ENCODE measurements at places on chromosomes 5 and 9. TPM values are rescaled to one million over a fixed set of nuclear protein-coding genes. Genes with fewer than 3 reads are reported as not detected.

Gene HSPB3
- total RNA-seq, result not detected

Gene APBA1
- total RNA-seq, result 0.13 TPM

Gene CCDC187
- total RNA-seq, result not detected

Gene PPP2R2B
- 4.2 TPM for total RNA-seq

Gene GNA14
- not detected for total RNA-seq

Gene C5orf58
- not detected for total RNA-seq

- peak overlapping the region; percentile 6 for H3K4me3 ChIP-seq
- DNase-seq, result no peak
- H3K36me3 ChIP-seq, result no peaks in the 10 kb centered on the region
- H3K27me3 ChIP-seq, result no peaks in the 10 kb centered on the region
Measured at GRCh38 chr9:110156902-110157301, 51.1 kb downstream of the C9orf152 start.

DNA sequence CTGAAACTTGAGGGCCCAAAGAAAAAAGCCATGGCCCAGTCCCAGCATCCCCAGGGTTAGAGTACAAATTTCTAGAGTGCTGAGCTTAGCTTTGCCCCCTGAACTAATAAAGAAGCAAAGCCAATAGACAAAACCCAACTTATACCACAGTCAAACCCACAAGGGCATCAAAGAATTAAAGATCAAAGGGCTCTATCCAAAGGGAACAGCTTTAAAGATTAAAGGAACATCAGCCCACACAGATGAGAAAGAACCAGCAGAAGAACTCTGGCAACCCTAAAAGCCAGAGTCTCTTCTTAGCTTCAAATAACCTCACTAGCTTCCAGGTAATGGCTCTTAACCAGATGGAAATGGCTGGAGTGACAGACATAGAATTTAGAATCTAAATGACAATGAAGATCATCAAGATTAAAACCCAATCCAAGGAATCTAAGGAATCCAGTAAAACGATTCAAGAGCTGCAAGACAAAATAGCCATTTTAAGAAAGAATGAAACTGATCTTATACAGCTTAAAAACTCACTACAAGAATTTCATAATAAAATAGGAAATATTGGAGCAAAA lies 93.9 kb downstream of the YIPF5 start:
- no peaks in the 10 kb centered on the region for H3K36me3 ChIP-seq
- DNase-seq, result no peak
- no peaks in the 10 kb centered on the region for H3K4me1 ChIP-seq
- H3K27me3 ChIP-seq, result no peaks in the 10 kb centered on the region
- no peak overlapping the region for H3K4me3 ChIP-seq

DNA sequence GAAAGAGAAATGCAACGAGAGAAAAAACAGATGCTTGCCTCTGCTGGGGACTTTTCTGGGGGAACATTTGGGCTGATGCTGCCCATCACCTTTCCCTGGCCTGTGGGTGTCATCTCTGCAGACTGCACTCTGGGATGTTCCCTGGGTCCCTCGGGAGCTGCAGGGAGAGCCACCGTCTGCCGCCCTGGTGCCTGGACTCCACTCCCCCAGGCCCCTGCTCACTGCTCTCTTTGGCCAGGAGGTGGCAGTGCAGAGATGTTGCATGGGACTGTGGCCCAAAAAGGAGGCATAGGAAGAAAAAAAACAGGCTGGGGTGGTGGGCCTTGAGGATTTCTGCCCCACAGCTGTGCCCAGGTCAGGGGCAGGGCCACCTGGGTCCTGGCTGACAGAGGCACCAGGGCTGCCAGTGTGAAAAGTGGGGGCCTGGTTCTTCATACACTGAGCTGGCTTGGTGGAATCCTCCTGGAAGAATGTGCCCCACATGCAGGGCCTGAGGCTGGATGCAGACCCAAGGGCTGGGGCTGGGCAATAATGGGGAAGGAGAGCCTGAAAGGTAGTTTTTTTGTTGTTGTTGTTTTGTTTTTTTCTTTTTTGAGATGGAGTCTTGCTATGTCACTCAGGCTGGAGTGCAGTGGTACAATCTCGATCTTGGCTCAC lies 353.6 kb downstream of the SLIT3 start:
- no peaks in the 10 kb centered on the region for H3K27me3 ChIP-seq
- no peaks in the 10 kb centered on the region for H3K36me3 ChIP-seq
- no peaks in the 10 kb centered on the region for H3K4me1 ChIP-seq
- no peak overlapping the region for H3K27ac ChIP-seq
- H3K4me3 ChIP-seq, result no peak overlapping the region
- no peak for DNase-seq

DNA sequence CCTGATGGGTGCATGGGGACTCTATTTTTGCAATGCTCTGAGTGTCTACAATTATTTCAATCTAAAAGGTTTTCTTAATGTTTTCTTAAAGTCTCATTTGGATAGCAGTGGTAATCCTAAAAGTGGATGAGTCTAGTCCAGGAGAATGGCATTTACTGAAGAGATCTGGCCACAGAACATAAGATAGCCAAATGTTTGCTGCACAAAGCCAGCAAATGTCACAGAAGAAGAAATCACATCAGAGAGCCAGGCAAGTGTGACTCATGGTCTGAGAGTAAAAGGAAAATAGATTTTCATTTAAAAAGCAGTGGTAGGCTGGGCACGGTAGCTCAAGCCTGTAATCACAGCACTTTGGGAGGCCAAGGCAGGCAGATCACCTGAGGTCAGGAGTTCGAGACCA lies 352.7 kb upstream of the GRAMD2B start:
- no peaks in the 10 kb centered on the region for H3K27me3 ChIP-seq
- H3K27ac ChIP-seq, result no peak overlapping the region
- DNase-seq, result no peak

DNA sequence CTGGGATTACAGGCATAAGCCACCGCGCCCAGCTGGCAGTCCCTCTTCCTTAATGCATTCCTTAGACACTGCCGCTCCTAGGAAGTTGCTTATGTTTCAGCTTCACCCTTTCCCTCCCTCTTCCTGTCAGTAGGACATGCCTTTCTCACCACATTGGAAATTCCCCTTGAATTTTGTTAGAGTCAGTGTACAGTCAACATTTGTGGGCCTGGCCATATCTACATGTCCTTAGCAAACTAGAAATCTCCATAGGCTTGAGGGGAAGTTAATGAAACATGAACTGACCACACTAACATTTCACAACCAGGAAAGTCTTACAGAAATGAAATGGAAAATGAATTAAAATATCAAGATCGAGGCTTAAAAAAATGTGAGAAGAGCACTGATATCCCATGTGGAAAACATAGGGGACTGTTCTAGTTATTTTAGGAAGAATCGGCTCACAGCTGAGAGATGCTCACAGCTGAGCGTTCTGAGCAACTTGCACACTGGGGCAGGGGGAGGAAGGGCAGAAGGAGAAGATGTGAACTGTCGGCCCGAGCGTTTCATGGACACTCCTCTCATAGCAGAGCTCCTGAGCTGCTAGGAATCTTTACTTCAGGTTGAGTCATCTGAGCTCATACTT lies 21.1 kb upstream of the LVRN start:
- no peaks in the 10 kb centered on the region for H3K36me3 ChIP-seq
- no peak overlapping the region for H3K4me3 ChIP-seq
- H3K27me3 ChIP-seq, result no peaks in the 10 kb centered on the region
- no peak overlapping the region for H3K27ac ChIP-seq
- no peak for DNase-seq

DNA sequence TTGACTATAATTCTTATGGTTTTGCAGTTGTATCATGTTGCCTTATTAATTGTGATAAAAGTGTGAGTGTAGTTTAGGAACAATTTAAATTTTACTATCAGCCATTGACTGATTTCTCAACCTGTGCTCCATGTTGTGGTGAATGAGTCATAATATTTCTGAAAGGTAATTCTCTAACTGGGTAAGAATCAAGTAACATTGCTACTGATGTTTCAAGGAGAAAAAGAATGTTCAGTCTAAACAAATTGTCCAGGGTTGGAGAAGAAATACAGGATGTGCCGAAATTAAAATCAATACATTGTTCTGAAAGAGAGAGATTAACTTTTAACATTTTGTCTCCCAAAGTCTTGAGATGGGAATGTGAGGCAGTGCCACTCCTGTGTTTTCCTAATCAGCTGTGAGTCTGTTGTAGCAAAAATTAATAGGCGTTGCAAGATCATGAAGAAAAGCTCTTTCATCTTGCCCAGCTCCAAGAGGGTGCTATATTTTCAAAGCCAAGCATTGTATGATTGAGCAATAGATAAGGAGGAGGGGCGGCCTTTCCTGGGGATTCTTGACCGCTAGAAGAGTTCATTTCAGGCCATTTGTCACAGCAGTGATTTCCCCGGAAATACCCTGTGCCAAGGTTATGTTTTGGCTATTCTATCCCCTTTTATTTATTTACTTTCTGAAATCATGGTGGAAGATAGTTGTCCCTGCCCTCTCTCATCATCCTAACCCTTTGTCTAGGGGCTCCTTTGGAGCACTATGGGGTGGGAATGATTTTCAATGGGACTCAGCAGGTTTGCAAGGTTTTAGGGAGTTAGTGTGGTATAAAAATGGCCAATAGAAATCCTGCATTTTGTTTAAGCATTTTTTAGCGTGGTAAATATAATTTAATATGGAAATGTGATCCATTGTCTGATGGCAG lies 151.6 kb downstream of the FOCAD start:
- H3K4me3 ChIP-seq, result no peak overlapping the region
- no peak for DNase-seq
- no peaks in the 10 kb centered on the region for H3K36me3 ChIP-seq
- no peak overlapping the region for H3K27ac ChIP-seq
- H3K4me1 ChIP-seq, result no peaks in the 10 kb centered on the region

- H3K4me1 ChIP-seq, result no peaks in the 10 kb centered on the region
- no peaks in the 10 kb centered on the region for H3K36me3 ChIP-seq
- H3K27ac ChIP-seq, result no peak overlapping the region
- no peak for DNase-seq
Measured at GRCh38 chr5:151721087-151721646, 34.5 kb upstream of the SPARC start.

DNA sequence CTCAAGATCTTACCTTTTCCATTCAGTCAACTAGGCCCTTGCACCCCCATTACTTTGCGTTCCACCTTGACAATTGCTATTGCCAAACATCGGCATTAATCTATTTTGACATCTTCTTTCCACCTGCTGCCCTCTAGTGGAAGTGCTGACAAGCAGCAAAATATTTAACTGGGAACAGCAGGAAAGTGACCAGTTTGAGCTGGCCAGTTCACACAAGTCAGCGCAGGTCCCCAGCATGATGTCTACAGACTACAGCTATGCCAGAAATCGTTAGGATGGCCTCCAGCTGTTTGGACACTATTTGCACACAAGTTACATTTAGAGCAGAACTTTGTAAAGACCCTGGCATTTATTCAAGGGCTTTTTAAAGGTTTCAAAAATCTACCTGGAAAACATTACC lies 160.1 kb downstream of the GHR start:
- no peak overlapping the region for H3K4me3 ChIP-seq
- H3K4me1 ChIP-seq, result no peaks in the 10 kb centered on the region
- H3K36me3 ChIP-seq, result no peaks in the 10 kb centered on the region
- H3K27ac ChIP-seq, result no peak overlapping the region
- H3K27me3 ChIP-seq, result no peaks in the 10 kb centered on the region

- H3K4me1 ChIP-seq, result no peaks in the 10 kb centered on the region
- no peak overlapping the region for H3K27ac ChIP-seq
- no peak for DNase-seq
- no peak overlapping the region for H3K4me3 ChIP-seq
- peaks cover 12% of the 10 kb centered on the region for H3K36me3 ChIP-seq
Measured at GRCh38 chr5:14730881-14731280, 66.4 kb downstream of the OTULIN start.

GRCh38 chr9:123324767-123325183 lies 31.2 kb upstream of the CRB2 start:
- no peak for DNase-seq
- H3K36me3 ChIP-seq, result no peaks in the 10 kb centered on the region
- H3K4me3 ChIP-seq, result no peak overlapping the region
- no peaks in the 10 kb centered on the region for H3K27me3 ChIP-seq
- H3K27ac ChIP-seq, result no peak overlapping the region

GRCh38 chr9:27835746-27836145 lies 262.5 kb upstream of the C9orf72 start:
- no peak overlapping the region for H3K4me3 ChIP-seq
- H3K4me1 ChIP-seq, result no peaks in the 10 kb centered on the region
- no peaks in the 10 kb centered on the region for H3K27me3 ChIP-seq
- no peaks in the 10 kb centered on the region for H3K36me3 ChIP-seq

DNA sequence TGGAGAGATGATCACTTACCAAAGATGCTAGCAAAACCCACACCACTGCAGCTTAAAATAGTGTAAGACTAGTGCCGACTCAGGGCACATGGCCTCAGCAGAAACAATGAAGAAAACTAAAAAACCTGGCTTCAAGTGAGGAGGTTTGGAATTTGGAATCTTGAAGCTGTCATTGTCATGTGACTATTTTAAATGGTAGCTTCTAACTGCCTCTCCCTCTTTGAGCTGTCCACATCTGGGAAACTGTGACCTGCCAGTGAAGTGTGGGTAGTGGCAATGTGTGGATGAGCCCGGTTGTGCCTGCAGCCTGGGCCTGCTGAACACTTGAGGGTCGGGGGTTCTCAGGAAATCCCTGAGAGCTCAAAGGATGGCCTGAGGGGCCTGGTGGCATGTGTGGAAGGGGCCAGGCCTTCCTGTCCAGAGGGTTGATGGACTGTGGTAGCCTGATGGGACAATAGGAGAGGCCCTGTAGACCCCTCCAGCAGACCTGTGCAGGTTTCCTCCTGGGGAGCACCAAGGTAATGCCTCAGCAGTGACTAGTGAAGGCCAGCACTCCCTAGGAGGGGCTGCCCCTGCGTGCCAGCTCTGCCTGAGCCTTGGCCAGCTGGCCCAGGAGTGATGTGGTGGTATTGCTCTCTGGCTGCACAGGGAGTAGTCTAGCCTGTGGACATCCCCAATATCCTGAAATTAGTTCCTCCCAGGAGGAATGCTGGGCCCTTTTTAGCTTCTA lies 13.6 kb downstream of the USP20 start:
- H3K27me3 ChIP-seq, result no peaks in the 10 kb centered on the region
- no peak overlapping the region for H3K4me3 ChIP-seq
- H3K36me3 ChIP-seq, result peaks cover 52% of the 10 kb centered on the region
- H3K4me1 ChIP-seq, result peaks cover 7% of the 10 kb centered on the region
- DNase-seq, result no peak
- no peak overlapping the region for H3K27ac ChIP-seq

DNA sequence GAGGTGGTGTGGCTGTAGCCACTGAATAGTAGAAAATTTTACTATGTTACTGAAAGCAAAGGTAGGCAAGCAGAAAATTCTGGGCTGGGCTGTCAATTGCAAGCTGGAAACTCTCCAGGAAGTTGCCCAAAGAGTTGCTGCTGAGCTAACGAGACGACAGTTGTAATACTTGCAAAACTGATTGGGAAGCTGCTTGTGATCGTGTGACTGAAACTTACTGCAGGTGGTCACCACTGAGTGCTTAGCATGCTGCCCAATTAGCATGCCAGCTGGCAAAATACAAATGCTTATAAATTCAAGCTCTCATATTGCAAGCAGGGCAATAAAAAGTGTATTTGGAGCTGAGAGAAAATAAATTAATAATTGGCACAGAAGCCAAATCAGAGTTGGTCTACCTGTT lies 758.5 kb upstream of the EDIL3 start:
- DNase-seq, result no peak
- no peak overlapping the region for H3K27ac ChIP-seq
- H3K27me3 ChIP-seq, result no peaks in the 10 kb centered on the region
- H3K36me3 ChIP-seq, result no peaks in the 10 kb centered on the region
- H3K4me3 ChIP-seq, result no peak overlapping the region

Measured in CD8-positive, alpha-beta memory T cell (primary cell).